ENCODE measurements at places on chromosomes 13 and 19. TPM values are rescaled to one million over a fixed set of nuclear protein-coding genes. Genes with fewer than 3 reads are reported as not detected.

GRCh38 chr13:27053902-27054595 is 117.6 kb downstream of the USP12 start:
- no peaks in the 10 kb centered on the region for H3K4me1 ChIP-seq
- H3K27me3 ChIP-seq = no peaks in the 10 kb centered on the region
- no peak overlapping the region for H3K27ac ChIP-seq

- no peaks in the 10 kb centered on the region for H3K27me3 ChIP-seq
- no peak for DNase-seq
- H3K4me3 ChIP-seq = no peak overlapping the region
- no peaks in the 10 kb centered on the region for H3K4me1 ChIP-seq
- H3K27ac ChIP-seq = no peak overlapping the region
These were observed 23.0 kb downstream of the RRAS start for GRCh38 chr19:49616945-49617344.

- H3K4me3 ChIP-seq = no peak overlapping the region
- no peaks in the 10 kb centered on the region for H3K36me3 ChIP-seq
- DNase-seq = no peak
- no peak overlapping the region for H3K27ac ChIP-seq
These were observed 82.1 kb downstream of the ZAR1L start for GRCh38 chr13:32233062-32233461.

Gene IGFL4
- total RNA-seq = 0.56 TPM

All from testis (tissue), 5 donors.